Stimulated activated CD4-positive, alpha-beta T cell treated with anti-CD3 and anti-CD28 coated beads, Interleukin-2, amount 100 ng/mL, for 48 hours (primary cell): ENCODE measurements at places on chromosomes 1 and 21.

- DNase-seq = no peak
Measured at GRCh38 chr1:48718705-48719104, 58.0 kb downstream of the BEND5 start.

- no peak for DNase-seq
Measured at GRCh38 chr1:30427545-30427944, 295.8 kb downstream of the MATN1 start.

DNA sequence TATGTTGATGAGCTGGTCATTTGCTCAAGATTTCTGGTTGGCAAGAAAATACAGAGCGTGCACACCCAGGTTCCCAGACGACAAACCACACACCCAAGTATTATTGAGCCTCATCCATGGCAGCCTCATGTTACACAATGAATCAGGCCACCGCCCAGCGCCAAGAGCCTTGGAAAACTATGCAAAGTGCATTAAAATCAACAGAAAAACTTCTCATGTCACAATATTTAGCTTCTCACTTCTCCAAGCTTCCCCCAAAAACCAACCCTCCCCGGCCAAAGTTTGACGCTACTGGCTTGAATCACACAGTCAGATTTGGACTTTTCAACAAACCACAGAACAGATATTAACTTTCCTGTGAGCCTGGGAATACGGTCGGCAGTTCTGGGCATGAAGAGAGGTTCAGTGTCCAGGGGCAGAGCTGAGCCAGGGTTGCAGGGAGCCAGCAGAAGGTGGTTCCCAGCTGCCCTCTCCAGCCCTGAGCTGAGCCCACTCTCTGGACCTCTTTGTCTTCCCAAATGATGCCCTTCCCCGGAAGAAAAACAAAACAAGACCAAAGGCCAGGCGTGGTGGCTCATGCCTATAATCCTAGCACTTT lies 71.1 kb downstream of the SETD4 start:
- DNase-seq = no peak

DNA sequence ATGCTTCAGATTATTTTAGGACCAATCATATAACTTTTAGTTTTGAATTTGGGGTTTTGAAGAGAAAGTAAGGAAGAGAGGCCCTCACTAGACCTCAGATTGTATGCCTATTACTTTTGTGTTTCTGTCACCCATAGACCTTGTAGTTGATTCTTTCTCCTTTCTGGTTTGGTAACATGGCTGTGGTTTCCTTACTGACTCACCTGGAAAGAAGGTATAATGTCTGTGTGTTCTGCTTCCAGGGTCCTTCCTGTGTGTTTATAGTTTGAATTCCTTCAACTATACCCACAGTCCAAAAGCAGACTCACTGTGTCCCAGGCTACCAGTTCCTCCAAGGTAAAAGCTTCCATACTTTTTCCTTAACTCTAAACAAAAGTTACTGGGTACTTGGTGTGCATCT lies 8.1 kb downstream of the SLC44A3 start:
- no peak for DNase-seq

DNA sequence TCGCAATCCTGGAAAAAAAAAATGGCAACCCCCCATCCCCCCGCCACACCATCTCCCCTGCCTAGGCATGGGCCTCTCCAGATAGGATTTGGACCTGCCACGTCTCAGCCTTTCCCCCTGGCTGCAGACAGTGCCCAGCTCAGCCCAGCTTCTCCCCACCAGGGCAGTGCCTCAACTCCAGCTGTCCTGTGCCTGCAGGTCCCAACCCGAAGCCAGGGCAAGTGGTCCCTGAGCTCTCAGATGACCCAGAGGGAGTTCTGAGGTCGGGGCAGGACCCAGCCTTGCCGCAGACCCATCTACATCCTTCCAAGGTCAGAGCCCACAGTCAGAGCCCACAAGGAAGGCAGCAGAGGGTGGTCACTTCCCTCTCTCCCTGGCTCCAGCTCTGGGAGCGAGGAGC lies 86.7 kb upstream of the POU3F1 start:
- DNase-seq = no peak

- DNase-seq = no peak
Measured at GRCh38 chr21:15552914-15553494, 176.8 kb upstream of the USP25 start.

DNA sequence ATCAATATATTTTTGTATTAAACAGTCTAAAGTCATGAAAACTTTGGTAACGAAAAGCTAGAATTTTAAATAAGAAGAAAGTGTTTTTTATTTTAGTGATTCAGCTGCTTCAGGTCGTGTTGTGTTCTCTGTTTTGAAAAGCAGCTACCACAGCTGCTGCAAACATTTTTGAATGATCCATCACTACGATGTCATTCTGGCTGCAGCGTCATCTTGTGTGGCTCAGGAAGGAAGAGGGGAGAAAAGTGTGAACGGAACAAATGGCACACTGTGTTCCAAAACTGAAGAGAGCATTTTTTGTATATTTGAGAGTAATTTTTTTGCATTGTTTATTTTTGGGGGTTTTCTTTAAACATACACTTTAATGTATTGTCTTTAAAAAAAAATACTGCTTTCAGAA lies 323.0 kb upstream of the ADGRL2 start:
- no peak for DNase-seq

DNA sequence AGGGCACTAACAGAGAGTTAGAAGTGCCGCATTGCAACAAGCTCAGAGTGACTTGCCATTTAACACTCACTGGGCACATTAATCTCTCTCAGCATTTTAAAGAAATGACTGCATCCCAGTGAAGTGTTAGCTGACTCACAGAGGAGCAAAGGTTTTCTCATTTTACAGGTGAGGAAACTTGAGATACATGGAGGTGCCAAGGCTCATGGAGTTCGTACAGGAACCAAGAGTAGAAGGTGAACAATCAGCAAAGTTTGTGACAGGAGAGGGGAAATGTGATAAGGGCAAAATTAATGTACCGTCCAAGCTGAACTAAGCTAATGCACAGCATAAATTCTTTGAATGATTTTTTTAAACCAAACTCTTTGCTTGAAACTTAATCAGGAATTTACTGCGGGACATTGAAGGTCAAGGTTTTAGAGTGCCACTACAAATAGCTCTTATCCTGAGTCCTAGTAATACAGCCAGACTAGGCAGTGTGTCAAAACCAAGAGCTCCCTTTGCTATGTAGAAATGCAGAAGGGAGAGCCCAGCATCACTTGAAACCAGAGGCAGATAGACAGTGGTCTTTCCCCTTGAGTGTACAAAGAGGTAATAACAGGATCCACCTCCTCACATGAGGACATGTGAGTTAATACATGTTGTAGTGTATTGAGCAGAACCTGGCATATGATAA lies 22.4 kb upstream of the NTPCR start:
- DNase-seq = no peak

GRCh38 chr1:174258148-174258550 lies 98.8 kb downstream of the RABGAP1L start:
- DNase-seq = peak; percentile 26

- no peak for DNase-seq
Measured at GRCh38 chr1:162696286-162696862, 64.1 kb downstream of the DDR2 start.

DNA sequence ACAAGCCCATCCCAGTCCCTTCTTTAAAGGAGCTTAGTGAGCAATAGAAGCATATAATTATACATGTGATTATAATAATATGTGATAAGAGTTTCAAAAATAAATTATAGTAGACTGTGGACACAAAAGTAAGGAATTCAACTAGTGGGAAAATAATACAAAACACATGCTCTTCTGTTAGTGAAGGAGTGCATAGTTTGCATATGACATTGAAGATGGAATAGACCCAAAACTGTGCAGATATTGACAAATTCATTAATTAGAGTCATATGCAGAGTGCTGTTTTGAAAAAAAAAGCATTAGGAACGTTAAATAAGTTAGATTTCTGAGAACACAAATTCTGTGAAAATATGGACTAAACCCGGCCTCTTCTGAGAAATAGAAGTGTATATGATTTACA lies 278.8 kb downstream of the ASTN1 start:
- DNase-seq = no peak

DNA sequence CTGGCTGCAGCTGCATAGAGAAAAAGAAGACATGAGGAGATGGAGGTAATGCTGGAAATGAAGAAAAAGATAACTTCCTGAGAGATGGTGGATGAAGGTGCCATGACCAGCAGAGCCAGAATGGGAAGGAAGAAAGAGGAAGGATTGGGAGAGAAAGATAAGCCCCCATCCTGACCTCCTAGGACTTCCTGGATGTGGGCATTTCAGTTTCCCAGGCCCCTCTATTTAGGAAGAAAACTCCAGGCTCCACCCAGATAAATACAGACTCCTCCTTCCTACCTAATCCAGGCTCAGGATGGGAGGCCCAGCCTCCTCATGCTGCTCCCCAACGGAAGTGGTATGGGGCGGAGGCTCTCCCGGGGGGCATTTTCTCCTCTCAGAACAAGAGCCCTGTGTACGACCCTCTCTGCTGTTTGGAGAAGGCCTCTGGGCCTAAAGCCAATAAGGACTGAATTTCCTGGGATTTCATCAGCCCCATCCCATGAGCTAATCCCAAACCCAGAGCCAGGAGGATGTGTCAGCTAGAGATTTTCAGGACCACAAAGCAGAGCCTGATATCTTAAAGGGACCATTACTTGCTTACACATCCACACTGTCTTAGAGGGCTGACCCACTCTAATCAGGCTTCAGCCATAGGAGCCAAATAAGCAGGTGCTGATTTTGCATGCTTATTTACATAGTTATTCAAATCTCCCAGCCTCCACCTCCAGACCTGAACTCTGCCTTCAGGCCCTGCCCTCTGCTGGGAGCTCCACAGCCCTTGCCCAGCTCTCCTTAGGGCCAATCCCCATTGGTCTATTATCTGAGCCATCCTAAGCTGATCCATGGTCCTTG lies 5.1 kb upstream of the ARHGEF2 start:
- no peak for DNase-seq

- DNase-seq = no peak
Measured at GRCh38 chr1:215181518-215181917, 99.0 kb downstream of the KCNK2 start.

DNA sequence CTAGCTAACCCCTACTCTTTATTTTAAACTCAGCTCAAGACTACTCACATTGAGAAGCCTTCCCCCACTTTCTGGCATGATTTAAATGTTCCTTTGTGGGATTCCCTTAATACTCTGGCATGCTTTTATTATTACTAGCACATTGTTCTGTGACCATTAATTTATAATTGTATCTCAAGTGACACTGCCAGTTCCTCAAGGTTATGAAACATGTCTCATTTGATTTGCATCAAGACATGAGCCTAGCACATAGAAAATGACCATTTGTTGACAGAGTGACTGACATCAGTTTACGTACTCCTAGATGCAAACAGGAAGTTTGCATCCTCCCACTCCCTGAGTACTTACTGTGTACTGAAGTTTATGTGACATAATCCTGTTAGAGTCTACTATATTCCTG lies 15.2 kb downstream of the RGS4 start:
- DNase-seq = no peak

- no peak for DNase-seq
Measured at GRCh38 chr1:244160455-244161235, 109.6 kb downstream of the ZBTB18 start.

GRCh38 chr1:183821309-183821888 lies 16.5 kb downstream of the RGL1 start:
- no peak for DNase-seq

DNA sequence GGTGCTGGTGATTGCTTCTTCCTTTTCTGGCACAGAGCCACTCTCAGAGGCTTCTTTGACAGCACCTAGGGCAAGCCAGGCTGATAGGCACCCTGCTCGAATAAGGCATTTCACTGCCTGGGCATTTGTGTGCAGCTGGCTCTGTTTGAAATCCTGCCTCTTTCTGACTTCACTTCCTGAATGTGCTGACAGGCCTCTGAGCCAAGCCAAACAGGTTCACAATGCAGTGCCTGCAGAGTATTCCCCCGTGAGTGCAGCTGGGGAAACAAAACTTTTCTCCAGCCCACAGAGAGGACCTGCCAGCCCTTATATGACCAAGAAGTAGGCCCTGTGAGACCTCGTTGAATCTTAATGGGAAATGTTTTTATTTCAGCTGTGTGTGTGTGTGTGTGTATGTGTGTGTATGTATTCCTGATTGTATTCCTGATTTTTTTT lies 10.4 kb downstream of the JUN start:
- DNase-seq = no peak

GRCh38 chr1:40317394-40318074 lies 448 bp upstream of the COL9A2 start:
- no peak for DNase-seq

- DNase-seq = no peak
Measured at GRCh38 chr1:74690909-74691308, 17.3 kb upstream of the ERICH3 start.

- no peak for DNase-seq
Measured at GRCh38 chr1:152168535-152168868, 9.5 kb upstream of the RPTN start.

- DNase-seq = no peak
Measured at GRCh38 chr21:36698981-36699545, at the start of gene SIM2. TSS of gene SIM2 (plus strand) at chr21:36699115. CDS start at chr21:36699747, 632 bp downstream.

DNA sequence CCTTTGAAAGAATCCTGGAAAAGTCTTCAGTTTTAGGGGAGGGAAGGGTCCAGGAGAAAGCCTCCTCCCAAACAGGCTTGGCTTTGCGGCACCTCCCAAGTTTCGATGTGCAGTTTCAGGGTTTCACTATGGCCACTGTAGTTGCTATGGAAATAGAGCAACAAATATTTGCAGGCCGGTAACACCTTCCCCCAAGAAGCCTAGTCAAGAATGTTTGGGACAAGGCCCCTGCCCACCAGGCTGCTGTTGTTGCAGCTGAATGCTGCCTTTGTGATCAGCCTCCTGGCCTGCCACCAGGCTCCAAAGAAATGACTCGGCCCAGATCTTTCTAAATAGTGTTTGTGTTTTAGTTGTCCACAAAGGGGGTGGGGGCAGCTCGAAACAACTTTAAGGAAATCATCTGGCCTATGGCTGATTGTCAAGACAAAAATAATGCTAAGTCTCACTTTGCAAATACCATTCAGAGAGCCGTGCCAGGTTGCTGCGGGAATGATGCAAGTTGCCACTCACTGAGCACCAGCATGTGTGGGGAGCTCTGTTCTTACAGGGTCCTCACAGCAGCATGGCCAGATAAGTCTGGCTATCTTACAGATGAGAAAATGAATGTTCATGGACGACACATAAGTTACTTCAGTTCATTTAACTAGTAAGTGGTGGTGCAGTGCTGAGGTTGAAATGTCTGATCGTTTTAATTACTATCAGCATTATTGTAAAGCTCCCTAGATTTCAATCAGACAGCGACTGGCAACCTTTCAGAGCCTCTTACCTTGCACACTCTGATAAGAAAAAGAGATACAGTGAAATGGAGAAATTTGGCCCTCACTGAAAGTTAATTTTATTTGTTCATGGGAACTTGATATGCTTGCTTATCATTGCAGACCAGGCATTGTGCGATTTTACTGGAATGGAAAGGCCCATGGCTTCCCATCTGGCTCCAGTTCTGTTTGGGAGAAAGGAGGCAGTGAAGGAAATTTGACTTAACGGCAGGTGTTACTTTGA lies 91.2 kb upstream of the JUN start:
- DNase-seq = no peak

GRCh38 chr1:115765091-115765490 lies 3.4 kb downstream of the CASQ2 start:
- no peak for DNase-seq

DNA sequence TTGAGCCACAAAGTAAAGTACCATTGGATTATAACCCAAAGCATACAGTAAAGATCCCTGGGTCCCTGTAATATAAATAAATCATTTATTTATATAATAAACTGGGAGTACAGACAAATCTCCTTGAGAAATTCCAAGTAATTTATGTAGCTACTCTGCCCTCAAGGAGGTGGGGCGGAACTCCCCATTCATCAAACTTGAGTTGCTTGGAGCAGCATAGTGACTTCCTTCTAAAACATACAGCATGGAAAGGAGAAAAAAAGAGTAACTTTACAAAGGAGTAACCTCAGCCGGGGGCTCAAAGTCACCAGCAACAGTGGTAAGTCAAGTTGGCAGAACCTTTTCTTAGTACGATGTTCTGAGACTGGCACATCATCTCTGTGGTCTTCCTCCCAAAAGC lies 4.5 kb downstream of the LAPTM5 start:
- no peak for DNase-seq
